Hypothalamus (tissue), 51 donors: ENCODE measurements at places on chromosomes 1 and 21.

DNA sequence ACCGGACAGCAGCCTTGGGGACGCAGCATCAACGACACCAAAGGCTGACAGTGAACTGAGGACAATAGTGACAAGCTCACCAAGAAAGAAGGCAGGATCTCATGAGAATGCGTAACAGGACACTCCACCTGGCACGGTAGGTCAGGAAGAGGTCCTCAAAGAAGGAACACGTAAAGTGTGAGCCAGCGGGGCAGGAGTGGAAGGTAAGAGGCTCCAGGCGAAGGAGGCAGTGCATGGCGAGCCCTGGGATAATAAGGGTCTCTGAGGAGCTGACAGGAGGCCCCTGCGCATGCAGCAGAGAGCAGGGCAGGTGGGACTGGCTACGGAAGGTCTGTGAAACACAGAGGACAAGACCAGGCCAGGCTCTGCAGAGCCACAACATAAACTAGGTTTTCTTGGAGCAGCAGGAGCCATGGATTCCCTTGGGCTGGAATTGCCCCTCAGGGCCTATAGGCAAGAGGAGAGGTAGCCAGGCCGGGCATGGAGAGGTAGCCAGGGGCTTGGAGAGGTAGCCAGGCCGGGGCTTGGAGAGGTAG lies 8.2 kb downstream of the LSS start:
- DNase-seq, result no peak

- DNase-seq, result no peak
Observed at GRCh38 chr1:160830321-160831153, 32.1 kb downstream of the CD244 start.

- DNase-seq, result no peak
Observed at GRCh38 chr1:29590583-29591565, 354.6 kb downstream of the PTPRU start.

DNA sequence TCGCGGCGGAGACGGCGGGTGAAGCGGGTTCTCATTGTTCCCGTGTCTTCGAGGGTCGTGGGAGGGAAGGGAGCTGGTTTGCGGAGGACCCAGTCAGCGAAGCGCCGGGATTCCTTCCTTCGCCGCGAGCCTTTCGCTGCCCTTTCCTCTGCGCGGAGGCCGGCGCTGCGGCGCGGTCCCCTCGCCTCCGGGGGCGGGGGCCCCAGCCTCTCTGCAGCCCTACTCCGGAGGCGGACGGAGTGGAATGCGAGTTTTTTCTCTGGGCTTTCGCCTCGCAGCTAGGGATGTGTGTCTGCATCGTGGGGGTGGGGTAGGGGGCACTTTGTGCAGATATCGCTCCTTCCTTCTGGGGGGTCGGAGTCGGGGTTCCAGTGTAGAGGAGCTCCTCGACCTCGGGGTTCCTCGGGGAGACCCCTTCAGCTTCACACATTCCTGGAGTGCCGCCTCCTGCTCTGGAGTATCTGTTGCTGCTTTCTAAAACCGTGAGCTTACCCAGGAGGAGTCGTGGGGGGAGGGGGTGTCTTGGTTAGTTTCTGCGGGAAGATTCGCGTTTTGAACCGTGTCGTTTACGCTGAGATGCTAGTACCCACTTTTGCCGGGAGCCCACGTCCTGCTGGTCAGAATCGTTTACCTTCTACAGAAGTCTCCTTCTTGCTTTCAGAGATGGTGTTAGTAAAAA lies 595 bp downstream of the RNF2 start:
- DNase-seq, result peak; percentile 3

DNA sequence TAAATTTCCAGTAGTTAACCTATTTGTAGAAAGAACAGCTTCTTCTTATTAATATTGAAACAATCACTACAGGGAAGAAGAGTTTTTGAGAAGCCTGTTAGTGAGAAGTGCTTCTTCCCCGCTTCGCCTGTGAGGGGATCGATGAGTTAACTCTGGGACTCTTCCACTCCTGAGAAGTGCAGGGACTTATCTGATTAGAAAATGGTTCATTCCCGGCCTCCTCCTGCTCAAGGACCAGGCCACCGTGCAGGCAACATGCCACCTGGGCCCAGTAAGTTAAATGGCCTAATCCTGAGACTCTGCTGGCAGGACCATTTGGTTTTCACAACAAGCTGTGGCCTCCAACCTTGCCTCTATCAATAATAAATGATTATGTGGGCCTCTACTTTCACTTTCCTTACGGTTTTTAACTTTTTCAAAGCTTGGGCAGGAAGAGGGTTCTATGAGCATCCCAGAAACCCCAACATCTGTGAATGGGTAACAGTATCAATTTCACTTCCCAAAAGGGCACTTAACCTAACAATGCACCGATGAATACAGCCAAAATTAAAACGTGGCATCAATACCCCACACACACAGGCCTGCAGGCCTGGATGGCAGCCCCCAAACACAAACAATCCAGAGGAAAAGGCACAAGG lies 33.1 kb downstream of the SIPA1L2 start:
- no peak for DNase-seq

DNA sequence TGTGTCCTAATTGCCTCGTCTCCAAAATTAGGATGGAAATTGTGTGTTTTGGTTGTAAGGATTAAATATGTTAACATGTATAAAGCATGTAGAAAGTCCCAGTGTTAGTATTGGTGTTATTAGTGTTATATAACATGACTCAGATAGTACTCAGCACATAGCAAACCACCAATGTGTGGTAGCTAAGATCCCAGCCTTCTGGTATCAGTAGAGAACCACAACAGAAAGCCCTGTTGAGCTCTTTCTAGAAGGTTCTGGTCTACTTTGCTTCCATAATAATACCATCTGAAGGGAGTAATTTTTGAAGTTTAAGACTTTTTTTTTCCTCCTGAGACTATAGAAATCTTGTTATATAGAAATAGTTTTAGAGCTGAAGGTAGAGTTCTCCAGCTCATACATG lies 259.3 kb upstream of the SGIP1 start:
- DNase-seq, result no peak

DNA sequence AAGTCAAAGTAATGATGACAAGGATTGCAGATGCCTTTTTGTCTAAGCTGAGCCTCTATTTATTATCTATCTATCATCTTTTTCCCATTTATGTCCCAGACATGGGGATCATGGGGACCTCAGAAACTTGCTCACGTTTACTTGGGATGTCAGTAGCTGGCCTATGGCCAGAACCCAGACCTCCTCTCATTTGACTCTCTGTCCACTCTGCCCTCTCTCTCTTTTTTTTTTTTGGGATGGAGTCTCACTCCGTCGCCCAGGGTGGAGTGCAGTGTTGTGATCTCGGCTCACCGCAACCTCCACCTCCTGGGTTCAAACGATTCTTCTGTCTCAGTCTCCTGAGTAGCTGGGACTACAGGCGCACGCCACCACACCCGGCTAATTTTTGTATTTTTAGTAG lies 3.7 kb upstream of the ID3 start:
- DNase-seq, result no peak

DNA sequence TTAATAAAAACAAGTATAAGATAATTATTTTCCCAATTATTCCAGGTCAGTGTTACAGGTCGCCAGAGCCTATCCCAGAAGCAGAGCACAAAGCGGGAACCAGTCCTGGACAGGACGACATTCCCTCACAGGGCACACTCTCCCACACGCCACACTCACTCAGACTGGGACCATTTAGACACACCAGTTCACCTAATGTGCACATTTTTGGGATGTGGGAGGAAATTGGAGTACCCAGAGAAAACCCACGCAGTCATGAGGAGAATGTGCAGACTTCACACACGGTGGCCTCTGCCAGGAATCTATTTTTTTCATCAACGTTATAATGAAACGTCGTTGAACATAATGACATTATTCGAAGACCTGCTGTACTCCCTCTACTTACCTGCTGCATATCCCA lies 20.5 kb upstream of the NRDC start:
- no peak for DNase-seq

- DNase-seq, result no peak
Observed at GRCh38 chr21:44517175-44517899, 22.7 kb downstream of the KRTAP10-1 start.

- DNase-seq, result no peak
Observed at GRCh38 chr1:65002156-65002507, 35.8 kb upstream of the JAK1 start.

- no peak for DNase-seq
Observed at GRCh38 chr1:31596737-31597097, 20.4 kb downstream of the TINAGL1 start.

DNA sequence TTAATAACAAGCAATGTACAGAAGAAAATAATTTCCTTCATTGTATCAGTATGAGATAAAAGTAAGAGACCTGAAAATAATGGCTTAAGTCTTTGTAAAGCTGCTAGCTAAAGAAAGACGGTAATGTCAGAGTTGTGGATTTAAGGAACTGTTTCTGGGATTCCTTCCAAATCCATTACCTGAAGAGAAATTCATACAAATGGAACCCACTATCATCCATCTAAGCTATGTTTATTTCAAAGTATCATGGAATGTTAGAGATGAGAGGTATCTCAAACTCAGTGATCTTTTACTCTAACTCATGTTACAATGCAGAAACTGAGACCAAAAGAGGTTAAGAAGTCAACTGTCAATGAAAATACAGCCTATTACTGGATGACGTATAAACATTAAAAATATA lies 197.7 kb downstream of the DENND1B start:
- DNase-seq, result no peak

GRCh38 chr1:57824535-57824934 lies 400.7 kb upstream of the DAB1 start:
- DNase-seq, result no peak

GRCh38 chr1:94654031-94654430 lies 112.5 kb upstream of the F3 start:
- no peak for DNase-seq

DNA sequence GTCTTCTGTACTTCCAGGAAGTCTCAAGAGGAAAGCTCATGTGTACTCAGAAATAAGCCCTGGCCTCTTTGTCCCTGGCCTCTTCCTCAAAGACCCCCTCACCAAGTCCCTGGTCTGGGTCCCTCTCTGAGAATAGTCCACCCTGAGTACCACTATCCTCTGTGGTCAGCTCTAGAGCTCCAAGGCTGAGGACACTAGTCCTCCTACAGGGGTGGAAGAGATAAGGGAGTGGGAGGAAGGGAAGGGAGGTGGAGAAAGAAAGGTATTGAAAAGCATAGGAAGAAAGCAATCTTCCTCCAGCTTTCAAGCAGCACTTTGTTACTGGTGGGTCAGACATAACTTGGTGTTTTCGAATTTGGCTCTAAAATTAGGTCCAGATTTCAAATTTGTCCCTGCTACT lies 181.4 kb downstream of the NRIP1 start:
- DNase-seq, result no peak

- DNase-seq, result no peak
Observed at GRCh38 chr1:93556291-93556690, 108.4 kb downstream of the FNBP1L start.

GRCh38 chr1:212487286-212487685 lies 54.6 kb downstream of the NENF start:
- no peak for DNase-seq

GRCh38 chr1:220880726-220881506 lies 1.7 kb downstream of the HLX start:
- DNase-seq, result no peak

DNA sequence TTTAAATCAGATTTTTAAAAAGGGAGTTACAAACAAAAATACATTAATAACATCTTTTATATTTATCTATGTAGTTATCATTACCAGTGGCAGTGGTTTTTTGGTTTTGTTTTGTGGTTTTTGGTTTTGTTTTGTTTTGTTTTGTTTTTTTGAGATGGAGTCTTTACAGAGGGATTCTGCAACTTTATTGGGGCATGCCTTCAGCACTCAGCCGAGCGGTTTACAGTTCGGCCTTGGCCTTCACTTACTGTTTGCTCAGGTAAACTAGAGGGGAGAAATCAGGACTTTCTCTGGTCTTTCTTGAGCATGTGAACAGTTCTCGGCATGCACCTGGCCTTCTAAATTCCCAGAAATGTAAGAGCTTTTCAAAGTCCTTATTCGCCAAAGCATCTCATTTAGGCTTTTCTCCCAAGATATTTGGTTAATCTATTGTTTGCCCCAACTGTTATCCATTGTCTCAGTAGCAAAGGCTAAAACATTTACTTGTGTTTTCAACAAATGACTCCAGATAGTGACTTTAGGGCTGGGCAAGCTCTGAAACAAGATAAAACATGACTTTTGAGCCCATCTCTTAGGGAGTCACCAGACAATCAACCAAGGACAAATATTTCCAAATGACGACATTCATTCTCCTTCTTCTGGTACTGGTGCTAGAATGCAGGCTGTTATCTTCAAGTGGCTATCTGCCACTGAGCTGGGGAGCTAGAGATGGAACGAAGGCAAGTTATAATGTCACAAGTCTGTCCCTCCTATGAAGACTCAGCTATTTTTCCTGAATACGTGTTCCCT lies 48.4 kb upstream of the ADORA3 start:
- DNase-seq, result no peak

GRCh38 chr1:116012716-116013115 lies 36.4 kb downstream of the SLC22A15 start:
- DNase-seq, result peak; percentile 22

DNA sequence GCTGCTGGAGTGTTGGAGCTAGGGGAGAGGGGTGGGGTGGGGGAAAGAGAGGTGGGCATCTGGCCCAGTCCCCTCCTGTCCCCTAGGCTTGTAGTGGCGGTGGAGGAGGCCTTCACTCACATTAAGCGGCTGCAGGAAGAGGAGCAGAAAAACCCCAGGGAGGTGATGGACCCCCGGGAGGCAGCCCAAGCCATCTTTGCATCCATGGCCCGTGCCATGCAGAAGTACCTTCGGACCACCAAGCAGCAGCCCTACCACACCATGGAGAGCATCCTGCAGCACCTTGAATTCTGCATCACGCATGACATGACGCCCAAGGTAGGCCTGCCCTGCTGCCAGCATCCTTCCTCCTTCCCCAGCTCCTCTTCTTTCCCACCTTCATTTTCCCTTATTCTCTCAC lies 23.6 kb downstream of the VANGL2 start:
- DNase-seq, result no peak

DNA sequence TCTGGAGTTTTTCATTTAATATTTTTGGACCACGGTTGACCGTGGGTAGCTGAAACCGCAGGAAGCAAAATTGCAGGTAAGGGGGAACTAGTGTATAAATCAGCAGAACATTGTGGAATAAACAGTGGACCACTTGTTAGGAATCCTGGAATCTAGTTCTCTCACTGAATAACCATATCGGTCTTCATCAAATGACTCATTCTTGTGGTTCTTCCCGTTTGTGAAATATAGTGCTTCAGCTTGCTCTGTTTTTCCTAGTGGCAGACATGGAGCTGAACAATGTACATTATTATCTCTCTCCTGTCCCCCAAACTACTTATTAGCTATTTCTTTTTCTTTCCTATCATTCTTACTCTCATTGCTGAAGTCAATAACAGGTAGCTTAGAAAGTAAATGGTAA lies 61.9 kb downstream of the HSPA13 start:
- DNase-seq, result no peak

- DNase-seq, result no peak
Observed at GRCh38 chr1:50422675-50422945, 633 bp downstream of the DMRTA2 start.

GRCh38 chr1:161082996-161083747 lies 6.2 kb downstream of the NECTIN4 start:
- no peak for DNase-seq

DNA sequence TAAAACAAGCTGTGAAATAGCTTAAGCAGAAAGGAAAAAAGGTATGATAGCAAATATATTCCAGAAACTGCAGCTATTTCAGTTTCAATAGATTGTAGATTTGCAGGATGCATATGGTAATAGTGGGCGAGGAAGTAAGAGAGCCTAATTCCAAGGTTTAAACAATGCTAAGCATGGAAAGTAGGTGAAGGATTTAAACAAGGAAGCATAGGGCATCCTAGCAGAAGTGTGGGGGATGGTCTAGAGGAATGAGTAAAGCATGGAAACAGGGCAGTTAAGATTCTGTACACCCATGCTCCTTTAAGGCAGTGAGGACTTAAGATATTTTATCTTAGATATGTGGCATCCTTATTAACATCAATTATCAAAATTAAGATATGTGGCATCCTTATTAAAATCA lies 2.6 kb downstream of the IVNS1ABP start:
- no peak for DNase-seq
